H9 (cell line): ENCODE measurements at places on chromosomes 1 and 21. TPM values are rescaled to one million over a fixed set of nuclear protein-coding genes. Genes with fewer than 3 reads are reported as not detected.

GRCh38 chr1:1089731-1090423 is 15.8 kb upstream of the RNF223 start:
- H3K4me3 ChIP-seq = no peak overlapping the region
- no peaks in the 10 kb centered on the region; the same call in 1 of the 2 replicates for H3K36me3 ChIP-seq
- no peaks in the 10 kb centered on the region for H3K27me3 ChIP-seq
- no peak for DNase-seq
- no peaks in the 10 kb centered on the region for H3K4me1 ChIP-seq
- no peak overlapping the region for H3K27ac ChIP-seq

DNA sequence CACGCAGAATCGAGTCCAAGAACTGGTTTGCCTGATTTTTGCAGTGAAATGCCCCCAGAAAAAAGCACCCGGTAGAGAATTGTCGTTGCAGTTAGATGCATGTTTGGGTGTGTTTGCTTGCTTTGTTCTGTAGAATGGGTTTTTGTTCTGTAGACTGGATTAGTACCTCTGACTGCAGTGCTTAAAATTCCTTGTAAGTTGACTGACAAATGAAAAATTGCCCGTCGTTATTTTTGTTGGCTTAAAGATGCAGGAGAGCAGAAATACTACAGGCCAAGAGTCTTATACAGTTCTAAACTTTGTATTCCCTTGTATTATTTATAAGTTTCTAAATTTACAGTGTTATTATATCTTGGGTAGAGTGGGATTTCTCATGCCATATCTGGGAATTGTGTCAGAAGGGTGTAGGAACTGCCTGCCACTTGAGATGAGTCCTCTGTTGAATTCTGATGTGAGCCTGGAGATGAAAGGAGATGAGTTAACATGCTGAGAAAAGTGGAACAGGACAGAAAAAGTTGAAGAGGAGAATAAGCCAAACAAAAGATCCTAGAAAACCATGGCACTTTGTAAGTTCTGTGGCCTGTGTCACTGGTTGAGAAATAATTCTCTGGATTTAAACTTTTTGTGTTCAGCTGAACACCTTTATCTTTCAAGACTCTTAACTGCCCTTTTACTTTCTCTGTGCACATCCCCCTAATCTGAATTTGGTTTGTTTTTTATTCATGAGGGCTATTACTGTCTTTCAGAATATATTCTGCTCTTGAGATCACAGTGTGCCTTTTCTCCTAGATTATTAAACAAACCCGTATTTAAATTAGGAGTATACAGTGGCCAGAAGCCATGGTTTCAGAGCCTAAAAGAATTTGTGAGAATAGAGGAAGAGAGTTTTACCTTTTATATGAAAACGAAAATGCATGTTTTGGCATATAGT is 1.4 kb downstream of the DESI2 start:
- no peak overlapping the region for H3K27ac ChIP-seq
- H3K4me1 ChIP-seq = peaks cover 15% of the 10 kb centered on the region
- H3K27me3 ChIP-seq = no peaks in the 10 kb centered on the region
- H3K36me3 ChIP-seq = peaks cover 15% of the 10 kb centered on the region
- H3K4me3 ChIP-seq = no peak overlapping the region
- no peak for DNase-seq

- peak; percentile 61 for DNase-seq
- peaks cover 81% of the 10 kb centered on the region for H3K27me3 ChIP-seq
- H3K4me1 ChIP-seq = peaks cover 4% of the 10 kb centered on the region; the same call in 1 of the 2 replicates
- H3K27ac ChIP-seq = no peak within 1 kb of the TSS
- H3K36me3 ChIP-seq = no peaks in the 10 kb centered on the region
Measured at GRCh38 chr1:3068564-3069431, at the start of gene PRDM16. Gene PRDM16, plus strand, starts transcription at chr1:3069203. Its CDS starts 57 bp downstream, at chr1:3069260.

DNA sequence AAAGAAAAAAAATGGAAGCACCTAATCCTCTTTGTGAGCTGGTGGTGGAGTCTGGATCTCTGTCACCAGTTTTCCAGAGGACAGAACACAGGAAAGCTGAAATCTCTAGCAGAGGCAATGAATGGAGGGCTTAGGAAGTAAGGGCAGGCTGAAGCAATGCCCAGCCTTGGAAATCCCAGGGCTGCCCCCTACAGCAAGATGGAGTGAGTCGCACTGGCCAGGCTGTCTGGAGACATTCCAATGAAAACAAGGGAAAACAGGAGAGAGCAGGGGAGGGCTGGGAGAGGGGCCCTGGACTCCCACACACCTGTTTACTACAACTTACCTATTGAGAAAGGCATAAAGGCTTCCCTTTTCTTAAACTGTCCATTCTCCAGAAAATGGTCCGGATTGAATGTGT is 25.9 kb downstream of the CYP2J2 start:
- H3K4me3 ChIP-seq = no peak overlapping the region
- H3K27ac ChIP-seq = no peak overlapping the region
- H3K36me3 ChIP-seq = no peaks in the 10 kb centered on the region
- peak; percentile 51 for DNase-seq
- no peaks in the 10 kb centered on the region for H3K4me1 ChIP-seq
- H3K27me3 ChIP-seq = no peaks in the 10 kb centered on the region

DNA sequence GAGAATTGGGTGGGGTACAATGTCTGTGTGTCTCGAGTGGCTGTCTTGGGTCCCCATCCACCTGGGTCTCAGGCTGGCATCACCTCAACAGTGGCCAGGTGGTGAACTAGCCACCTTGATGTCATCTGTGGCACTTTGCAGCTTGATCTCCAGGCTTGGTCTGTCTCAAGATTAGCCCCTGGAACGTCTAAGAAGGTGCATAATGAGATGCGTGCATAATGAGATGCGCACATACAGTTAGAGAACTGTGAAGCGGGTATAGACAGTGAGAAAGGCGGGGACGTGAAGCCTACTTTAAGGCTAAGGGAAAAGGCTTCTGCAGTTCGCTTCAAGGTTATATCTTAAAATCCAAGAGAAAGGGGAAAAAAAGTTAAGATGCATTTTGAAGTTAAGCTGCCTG is 98.7 kb downstream of the WDR4 start:
- H3K4me3 ChIP-seq = peak overlapping the region; percentile 87
- DNase-seq = no peak

DNA sequence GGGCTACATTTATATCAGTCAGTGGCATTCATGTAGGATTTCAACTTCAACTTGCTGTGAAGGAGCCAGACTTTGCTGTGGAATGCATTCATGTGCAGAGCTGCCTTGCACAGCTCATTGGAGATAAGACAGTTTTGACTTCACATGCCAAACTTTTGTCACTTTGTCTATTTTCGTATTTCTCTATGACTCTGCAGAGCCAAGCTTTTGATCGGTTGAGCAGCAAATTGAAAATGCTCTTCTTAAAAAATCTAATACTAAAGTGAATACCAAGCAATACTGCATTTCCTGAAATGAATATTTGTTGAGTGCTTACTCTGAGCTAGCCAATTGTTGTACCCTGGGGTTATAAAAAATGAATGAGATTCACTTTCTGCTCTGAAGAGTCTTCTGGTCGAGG is 388.7 kb downstream of the ST6GALNAC3 start:
- DNase-seq = no peak
- H3K4me1 ChIP-seq = no peaks in the 10 kb centered on the region
- no peak overlapping the region for H3K4me3 ChIP-seq
- no peaks in the 10 kb centered on the region for H3K36me3 ChIP-seq

DNA sequence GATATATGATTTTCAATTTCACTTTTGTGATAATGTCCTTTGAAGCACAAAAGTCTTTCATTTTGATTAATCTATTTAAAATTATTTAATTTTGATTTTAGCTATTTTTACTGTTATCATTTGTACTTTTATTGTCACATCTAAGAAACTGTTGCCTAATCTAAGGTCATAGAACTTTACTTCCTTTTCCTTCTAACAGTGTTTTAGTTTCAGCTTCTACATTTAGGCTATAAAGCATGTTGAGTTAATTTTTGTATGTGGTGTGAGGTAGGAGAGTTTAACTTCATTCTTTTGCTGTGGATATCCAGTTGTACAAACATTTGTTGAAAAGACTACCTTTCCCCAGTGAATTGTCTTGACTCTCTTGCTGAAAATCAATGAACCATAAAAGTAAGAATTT is 204.5 kb downstream of the TM2D1 start:
- no peaks in the 10 kb centered on the region for H3K27me3 ChIP-seq
- H3K4me3 ChIP-seq = no peak overlapping the region
- no peak for DNase-seq
- no peaks in the 10 kb centered on the region for H3K36me3 ChIP-seq
- no peak overlapping the region for H3K27ac ChIP-seq

- no peaks in the 10 kb centered on the region for H3K27me3 ChIP-seq
- DNase-seq = no peak
- peaks cover 4% of the 10 kb centered on the region for H3K36me3 ChIP-seq
- no peak overlapping the region for H3K27ac ChIP-seq
- H3K4me1 ChIP-seq = no peaks in the 10 kb centered on the region
Measured at GRCh38 chr1:160560806-160561205, 18.5 kb downstream of the CD84 start.

DNA sequence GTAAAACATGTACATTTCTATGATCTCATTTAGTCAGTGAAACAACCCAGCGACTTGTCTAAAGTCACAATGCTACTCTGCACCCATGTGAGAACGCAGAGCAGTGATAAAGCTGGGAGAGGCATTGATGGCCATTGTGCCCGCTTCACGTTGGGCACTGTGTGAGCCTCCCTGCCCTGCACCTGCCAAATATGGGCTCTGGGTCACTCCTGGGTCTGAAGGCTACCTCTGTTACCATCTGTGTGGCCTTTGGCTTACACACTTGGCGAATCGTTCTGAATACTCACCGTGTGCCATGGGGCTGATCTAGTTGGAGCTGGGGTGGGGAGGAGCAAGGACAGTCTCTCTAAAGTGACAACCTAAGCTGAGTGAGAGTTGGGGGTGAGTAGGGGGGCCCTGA is 29.9 kb downstream of the PCSK9 start:
- H3K27me3 ChIP-seq = no peaks in the 10 kb centered on the region
- H3K4me3 ChIP-seq = no peak overlapping the region
- DNase-seq = peak; percentile 31
- peaks cover 89% of the 10 kb centered on the region for H3K36me3 ChIP-seq
- no peak overlapping the region for H3K27ac ChIP-seq
- H3K4me1 ChIP-seq = no peaks in the 10 kb centered on the region

DNA sequence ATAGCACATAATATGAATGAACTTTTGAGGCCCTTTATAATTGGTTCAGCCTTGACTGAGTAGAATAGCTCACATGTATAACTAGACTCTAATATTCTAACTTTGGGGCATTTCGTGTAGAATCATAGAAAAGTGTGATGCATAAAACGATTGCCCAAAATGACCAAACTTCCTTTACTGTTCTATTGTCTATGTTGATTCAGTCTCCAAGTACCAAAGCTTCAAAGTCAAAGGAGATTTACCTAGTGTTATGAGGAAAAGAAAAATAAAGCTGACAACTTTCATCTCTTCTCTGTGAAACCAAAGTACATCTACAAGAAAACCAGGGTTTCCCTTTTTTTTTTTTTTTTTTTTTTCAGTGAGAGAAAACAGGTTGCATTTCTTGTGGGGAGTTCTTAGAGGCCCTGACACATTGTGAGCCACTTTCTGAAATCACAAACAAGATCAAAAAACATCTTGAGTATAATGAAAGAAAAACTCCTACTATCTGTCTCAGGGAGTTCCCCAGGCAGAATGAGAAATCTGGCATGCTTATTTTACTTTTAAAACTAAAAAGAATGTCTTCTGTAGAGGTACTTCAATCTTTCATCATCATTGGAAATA is 183.4 kb downstream of the TNFSF18 start:
- H3K27ac ChIP-seq = no peak overlapping the region
- no peak overlapping the region for H3K4me3 ChIP-seq
- DNase-seq = no peak
- H3K4me1 ChIP-seq = no peaks in the 10 kb centered on the region

DNA sequence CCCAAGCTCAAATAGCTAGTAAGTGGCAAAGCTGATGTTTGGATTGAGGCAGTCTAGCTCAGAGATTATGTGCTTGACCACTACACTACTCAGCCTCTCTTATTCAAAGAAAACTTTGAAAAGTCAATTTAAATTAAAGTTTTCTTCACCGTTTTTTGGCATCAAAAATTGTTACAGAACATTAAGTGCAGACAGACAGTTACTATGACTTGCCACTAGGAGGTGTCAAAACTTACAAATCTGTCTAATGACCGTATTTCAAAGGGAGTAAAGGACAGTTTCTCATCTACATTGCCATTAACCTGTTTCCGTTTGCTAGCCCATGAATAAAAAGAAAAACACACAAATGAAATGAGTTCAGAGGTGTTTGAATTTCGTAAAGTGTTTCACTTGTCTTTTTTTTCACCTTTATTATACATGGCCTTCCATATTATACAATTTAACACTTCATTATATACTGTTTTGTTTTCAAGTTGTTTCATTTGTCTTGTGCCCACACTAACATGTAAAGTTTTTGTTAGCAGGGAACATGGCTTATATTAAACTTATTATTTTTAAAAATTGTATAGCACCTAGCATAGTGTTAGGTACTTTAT is 57.4 kb upstream of the MTF2 start:
- H3K36me3 ChIP-seq = no peaks in the 10 kb centered on the region
- H3K27me3 ChIP-seq = no peaks in the 10 kb centered on the region
- no peak for DNase-seq

DNA sequence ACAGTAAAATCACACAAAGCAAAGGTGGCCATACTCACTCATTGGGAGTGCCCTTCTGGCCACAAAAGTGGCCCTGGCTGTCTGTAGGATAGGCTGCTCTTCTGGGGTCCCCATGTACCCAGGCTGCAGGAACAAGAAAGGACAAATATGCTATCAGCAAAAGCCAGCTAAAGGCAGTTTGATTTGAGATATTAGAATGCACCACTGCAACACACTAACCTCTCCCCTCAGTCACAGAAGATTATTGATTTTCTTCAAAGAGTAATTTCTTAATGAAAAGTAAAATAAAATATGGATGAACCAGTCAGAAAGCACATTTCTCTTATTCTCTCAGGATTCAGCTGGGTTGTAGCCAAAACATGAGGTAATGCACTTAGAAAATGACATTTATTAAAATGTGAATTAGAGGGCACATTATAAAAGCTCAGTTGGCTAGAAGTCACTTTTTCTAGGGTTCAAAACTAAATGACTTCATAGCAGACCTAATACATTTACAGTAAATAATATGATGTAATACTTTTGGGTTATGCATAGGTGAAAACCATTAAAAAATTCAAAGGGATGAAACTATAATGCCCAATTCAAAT is 140.8 kb downstream of the LHX8 start:
- H3K36me3 ChIP-seq = 0 out of 3 replicates have a peak, but pooled peaks cover 2% of the 10 kb centered on the region
- DNase-seq = no peak
- no peaks in the 10 kb centered on the region for H3K27me3 ChIP-seq
- no peaks in the 10 kb centered on the region for H3K4me1 ChIP-seq
- no peak overlapping the region for H3K27ac ChIP-seq

GRCh38 chr21:39518055-39518846 is 66.5 kb downstream of the SH3BGR start:
- no peak overlapping the region for H3K4me3 ChIP-seq
- no peaks in the 10 kb centered on the region for H3K27me3 ChIP-seq
- H3K4me1 ChIP-seq = no peaks in the 10 kb centered on the region; the same call in 1 of the 2 replicates
- no peaks in the 10 kb centered on the region for H3K36me3 ChIP-seq
- DNase-seq = peak; percentile 84

GRCh38 chr1:207034998-207035397 is 2.4 kb upstream of the C1orf116 start:
- DNase-seq = no peak
- H3K4me3 ChIP-seq = no peak overlapping the region
- H3K27me3 ChIP-seq = no peaks in the 10 kb centered on the region
- no peaks in the 10 kb centered on the region for H3K36me3 ChIP-seq
- peaks cover 19% of the 10 kb centered on the region for H3K4me1 ChIP-seq
- no peak overlapping the region for H3K27ac ChIP-seq

IFFO2 gene
- 3.6 and 6.1 TPM in 2 replicates for total RNA-seq

OR2T35 gene
- not detected in 2 replicates for total RNA-seq

AMY1B gene
- not detected in 2 replicates for total RNA-seq

BRDT gene
- 0.15 TPM in 2 replicates for total RNA-seq

TSTD1 gene
- 73.7 and 77.0 TPM in 2 replicates for total RNA-seq

GPR52 gene
- total RNA-seq = 0.28 and 0.33 TPM in 2 replicates

IL6R gene
- 1.7 and 2.8 TPM in 2 replicates for total RNA-seq

MAEL gene
- total RNA-seq = not detected in 2 replicates

MAP7D1 gene
- total RNA-seq = 49.9 and 51.6 TPM in 2 replicates

CITED4 gene
- total RNA-seq = 9.5 and 10.4 TPM in 2 replicates

EXTL1 gene
- total RNA-seq = 1.0 and 1.1 TPM in 2 replicates

LCE2A gene
- not detected in 2 replicates for total RNA-seq

BLACAT1 gene
- total RNA-seq = 3.8 and 4.0 TPM in 2 replicates
